ENCODE measurements at places on chromosomes 3 and 15.
A peak's percentile ranks its signal among the peaks of the same experiment; 100 is the strongest.

DNA sequence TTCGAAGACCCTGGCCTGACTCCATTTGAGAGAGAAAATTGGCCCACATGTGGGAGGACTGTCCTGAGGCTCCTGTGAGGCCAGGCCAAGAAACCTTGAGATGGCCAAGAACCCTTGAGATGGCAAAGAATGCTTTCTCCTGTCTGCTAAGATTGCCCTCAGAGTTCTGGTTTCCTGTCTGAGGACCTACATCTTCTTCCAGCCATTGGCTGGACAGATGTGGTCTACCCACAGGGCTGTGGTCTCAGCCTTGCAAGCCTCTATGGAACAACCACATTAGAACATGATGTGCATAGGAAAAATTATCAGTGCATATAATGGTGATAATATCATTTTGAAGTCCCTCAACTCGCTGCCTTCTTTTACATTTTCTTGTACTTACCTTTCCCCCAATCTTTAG is 10.8 kb upstream of the RASA2 start:
- ATAC-seq, result no peak

DNA sequence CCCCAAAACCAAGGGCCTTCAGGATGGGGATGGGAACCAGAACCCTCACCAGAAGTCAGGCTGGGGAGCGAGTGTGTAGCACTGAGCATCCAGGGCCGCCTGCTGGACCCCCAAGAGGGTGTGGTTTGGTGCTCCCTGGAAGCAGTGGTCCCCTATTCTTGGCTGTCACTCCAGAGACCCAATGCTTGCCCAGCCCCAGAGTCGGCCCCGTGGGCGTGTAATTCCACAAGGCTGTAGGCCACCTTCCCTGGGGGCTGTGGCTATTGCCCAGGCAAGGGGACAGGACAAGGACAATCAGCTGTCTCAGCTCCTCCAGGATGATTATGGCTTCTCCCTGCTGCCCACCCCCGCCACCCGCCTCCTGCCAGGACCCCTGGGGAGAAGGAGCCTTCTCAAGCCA is 14.5 kb downstream of the IGDCC3 start:
- no peak for ATAC-seq

- ATAC-seq, result no peak
Observed at GRCh38 chr3:139672884-139673283, 4.9 kb downstream of the NMNAT3 start.

DNA sequence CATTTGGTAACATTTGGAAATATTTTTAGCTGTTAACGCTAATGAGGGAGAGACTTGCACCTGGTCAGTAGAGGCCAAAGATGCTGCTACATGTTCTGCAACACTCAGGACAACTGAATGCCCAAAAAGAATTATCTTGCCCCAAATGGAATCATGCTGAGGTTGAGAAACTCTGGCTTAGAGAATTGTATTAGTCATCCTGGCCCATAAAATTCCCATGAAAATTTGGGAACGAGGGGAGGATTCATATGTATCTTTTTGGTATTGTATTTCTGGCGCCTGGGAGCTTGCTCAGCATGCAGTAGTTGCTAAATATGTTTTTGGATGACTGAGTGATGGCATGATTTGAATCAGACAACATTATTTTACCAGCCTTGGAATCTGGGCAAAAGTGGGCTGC is 59.9 kb downstream of the CHL1 start:
- ATAC-seq, result no peak

DNA sequence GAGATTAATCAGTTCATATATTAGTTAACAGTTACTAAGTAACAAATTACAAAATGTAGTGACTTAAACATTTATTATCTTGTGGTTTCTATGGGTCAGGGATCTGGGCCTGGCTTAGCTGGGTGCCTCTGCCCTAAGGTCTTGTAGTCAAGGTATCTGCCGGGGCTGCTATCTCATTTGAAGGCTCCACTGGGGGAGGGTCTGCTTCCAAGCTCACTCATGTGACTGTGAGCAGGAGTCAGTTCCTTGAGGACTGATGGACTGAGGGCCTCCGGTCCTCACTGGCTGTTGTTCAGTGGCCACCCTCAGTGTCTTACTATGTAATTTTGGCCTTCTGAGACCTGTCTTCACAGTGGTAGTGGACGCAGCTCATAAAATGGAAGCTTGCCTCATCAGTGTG is 135.9 kb upstream of the PLXNA1 start:
- ATAC-seq, result no peak

- no peak for ATAC-seq
Observed at GRCh38 chr3:4461468-4462090, 5.5 kb downstream of the SUMF1 start.

- no peak for ATAC-seq
Observed at GRCh38 chr15:91075739-91076138, 24.3 kb upstream of the SV2B start.

DNA sequence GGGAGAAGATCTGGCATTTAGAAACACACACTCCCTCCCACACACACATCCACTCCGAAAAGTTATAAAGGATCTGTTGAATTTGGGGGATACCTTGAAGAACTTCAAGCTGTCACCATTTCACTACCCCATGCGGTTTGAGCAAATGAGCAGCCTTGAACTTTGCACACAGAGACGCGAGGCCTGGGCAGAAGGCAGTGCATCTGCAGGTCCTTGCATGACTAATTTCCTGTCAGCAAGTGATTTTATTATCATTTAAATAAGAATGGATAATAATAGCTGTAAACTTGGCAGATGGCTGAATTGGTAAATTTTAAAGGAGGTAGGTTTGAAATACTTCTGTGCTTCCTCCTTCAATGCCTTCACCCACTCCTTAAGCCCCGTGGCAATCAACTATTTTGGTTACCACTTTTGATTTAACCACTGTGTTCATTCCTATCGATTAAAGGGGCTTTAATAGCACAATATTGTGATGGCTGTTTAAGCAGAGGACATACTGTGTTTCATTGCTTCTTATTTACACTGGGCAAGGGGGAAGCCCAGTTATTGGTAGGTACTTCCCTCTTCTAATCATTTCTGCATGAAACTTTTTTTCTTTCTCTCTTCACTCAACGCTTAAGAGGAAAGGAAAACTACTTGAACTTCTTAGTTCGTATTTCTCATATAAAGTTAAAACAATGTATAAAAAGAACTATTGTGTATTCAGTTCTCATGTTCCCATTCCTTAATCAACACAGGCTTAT is 108.1 kb downstream of the ROBO2 start:
- ATAC-seq, result no peak

DNA sequence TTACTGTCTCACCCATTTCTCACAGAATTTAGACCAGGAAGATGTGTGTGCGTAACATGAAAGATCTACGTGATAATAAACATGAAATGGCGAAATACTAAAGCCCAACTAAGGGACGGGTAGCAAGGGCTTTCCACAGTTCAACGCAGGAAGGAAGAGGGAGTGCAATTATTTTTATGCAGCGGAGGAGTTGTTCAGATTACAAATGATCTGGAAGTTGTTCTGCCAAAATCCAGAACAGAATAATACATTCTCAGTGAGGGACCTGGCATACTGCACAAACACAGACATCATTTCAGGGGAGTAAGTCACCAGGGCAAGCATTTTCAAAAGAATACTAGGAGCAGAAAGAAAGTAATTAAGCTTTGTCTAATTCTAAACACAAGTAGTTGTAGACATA is 133.6 kb upstream of the RAP2B start:
- no peak for ATAC-seq

DNA sequence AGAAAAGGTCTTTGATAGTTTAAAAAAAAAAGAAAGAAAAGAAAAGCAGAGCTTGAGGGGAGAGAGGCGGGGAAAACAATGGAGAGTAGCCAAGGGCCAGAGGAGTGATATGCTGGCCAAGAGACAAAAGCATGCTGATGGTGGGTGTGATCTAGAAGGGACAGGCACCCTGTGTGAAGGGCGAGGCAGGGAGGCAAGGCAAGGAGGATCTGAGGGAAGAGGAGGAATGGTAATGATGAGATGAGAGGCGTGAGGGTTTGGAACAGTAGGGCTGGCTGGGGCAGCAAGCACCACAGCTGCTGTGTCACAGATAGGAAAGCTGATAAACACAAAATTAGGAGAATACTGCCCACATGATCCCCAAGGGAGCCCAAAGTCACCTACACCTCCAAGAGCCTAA is 65.5 kb downstream of the LARS2 start:
- no peak for ATAC-seq

GRCh38 chr3:169948559-169949448 is 17.8 kb upstream of the SEC62 start:
- peak; percentile 71 for ATAC-seq

Measured in stimulated activated memory B cell treated with anti-CD40 and anti-IgM and Interleukin-4, amounts not matched to agents 10 μg/mL and 1 μg/mL and 100 μg/mL, for 72 hours (primary cell).